Occipital lobe (tissue), 3 donors: ENCODE measurements at places on chromosomes 16 and 17.
A peak's percentile ranks its signal among the peaks of the same experiment; 100 is the strongest.

DNA sequence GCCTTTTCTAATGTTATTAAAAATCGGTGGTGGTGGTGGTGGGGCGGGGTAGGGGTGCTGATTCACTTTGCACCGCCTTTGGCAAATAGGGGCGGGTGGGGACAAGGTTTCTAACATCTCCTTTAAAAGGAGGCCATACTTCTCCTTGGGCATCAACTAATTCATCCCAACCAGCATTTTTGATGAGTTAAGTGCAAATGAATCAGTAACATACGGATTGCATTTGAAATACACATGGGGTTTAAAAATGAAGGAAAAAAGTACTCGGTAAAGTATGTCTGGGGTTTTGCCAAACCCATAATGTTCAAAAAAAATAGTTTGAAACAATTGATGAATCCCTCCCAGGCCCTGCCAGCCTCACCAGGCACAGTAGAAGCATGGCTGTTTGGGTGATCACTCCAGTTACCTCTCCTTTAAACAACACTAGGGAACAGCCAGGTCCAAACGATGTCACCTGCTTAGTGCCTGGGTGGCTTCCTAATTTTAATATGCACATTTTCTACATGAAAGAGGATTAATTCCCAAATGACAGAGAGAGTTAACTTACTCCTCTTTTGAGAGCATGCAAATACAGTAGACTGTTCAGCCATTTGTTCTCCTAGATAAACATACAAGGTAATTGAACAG is 107.2 kb downstream of the ANKFN1 start:
- DNase-seq: no peak

DNA sequence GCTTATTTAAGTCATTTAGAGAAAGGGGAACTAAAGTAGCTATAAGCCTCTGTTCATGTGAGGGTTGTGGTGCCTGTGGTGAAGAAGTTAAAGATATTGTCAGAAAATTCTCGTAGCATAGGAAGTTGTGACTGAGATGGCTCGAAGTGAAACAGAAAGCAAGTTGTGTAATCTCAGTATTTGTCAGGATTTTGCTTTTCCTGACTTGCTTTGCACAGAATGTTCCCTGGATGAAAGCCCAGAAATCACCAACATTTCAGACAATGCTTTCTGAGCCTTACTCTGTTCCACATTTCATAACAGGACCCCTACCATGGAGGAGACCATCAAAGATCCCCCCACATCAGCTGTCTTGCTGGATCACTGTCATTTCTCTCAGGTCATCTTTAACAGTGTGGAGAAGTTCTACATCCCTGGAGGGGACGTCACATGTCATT is 10.6 kb downstream of the CALCOCO2 start:
- peak; percentile 10 for DNase-seq

DNA sequence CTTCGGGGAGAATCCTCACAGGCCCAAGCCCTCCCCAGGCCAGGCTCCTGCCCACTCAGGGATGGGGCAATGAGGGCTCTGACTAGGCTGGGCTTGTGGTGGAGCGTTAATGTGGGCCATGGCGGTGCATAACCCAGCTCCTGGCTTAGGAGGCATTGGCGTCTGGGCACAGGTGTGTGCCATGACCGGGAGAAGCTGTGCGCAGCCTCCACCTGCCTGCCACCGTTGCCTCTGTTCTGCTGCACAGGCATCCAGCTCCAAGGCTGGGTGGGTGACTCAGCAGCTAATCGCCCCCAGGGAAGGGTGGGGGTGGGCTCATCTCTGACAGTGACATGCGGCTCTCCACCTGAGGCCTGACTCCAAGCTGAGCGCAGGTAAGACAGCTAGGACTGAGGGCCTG is 3.5 kb upstream of the ARHGAP27 start:
- no peak for DNase-seq

DNA sequence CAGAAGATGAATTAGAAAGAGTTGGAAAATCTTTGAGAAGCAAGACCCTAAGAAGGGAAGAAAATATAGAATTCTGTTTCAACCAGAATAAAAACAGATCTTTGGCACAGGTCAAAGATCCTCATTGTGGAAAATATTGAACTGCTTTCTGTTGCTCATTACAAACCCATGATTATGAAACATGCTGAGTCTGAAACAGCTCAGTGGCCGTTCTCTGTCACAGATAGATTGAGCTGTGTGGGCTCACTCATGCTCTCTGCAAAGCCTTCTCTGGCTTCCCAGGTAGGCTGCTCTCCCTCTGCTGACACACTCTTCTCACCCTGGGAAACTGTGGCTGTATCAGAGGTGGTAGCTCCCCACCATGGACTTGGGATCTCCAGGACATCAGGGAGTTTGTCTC is 3.4 kb upstream of the KRT38 start:
- no peak for DNase-seq

DNA sequence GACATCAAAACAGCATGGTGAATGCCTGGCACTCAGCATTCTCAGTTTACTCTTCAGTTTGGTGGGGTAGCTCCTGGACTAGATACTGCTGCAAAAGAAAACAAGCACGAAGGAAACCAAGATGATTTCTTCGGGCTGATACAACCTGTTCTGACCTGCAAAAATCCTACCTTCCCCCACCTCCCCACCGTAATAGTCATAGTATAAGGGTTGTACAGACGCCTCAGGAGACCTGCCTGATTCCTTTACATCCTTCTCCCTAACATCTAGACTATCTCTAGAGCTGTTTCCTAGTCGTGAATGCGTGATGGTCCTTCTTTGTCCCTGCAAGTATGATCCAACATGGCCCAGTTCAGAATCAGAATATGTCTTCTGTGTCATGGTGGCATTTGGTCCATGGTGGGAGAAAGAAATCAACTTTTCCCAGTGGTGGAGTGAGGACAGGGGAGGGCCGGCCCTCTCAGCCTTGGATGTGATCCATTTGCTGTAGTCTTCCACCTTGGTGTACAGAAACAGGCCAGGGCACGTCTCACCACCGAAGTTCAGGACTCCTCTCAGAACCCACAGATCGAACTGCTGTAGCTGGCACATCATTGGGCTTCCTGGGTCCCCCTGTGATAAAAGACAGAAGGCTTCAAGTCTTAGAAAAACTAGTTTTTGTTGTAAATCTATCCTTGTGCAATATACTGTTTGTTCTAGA is 14.5 kb downstream of the PRSS54 start:
- no peak for DNase-seq

GRCh38 chr17:76989519-76989918 is 121.3 kb downstream of the MGAT5B start:
- DNase-seq: no peak

- peak; percentile 36 for DNase-seq
Measured at GRCh38 chr17:8994319-8994718, 27.0 kb upstream of the NTN1 start.

- no peak for DNase-seq
Measured at GRCh38 chr16:78142788-78143187, 43.3 kb downstream of the WWOX start.

DNA sequence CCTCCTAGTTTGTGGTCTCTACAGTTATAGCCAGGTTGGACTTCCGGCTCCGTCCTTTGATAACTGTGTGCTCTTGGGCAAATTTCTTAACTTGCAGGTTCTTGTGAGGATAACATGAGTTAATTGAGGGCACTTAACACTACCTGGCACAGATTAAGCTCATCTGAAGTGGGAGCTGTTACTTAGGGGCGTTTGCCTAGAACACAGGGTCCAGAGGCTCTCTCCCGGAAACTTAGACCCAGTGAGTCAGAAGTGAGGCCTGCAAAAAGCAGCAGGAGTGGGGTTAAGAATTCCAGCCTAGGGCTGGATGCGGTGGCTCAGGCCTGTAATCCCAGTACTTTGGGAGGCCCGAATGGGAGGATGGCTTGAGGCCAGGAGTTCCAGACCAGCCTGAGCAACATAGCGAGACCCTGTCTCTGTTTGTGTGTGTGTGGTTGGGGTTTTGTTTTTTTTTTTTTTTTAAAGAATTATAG is 1.4 kb downstream of the MVP start:
- DNase-seq: no peak

GRCh38 chr16:70432356-70432722 is 6.6 kb downstream of the ST3GAL2 start:
- no peak for DNase-seq

DNA sequence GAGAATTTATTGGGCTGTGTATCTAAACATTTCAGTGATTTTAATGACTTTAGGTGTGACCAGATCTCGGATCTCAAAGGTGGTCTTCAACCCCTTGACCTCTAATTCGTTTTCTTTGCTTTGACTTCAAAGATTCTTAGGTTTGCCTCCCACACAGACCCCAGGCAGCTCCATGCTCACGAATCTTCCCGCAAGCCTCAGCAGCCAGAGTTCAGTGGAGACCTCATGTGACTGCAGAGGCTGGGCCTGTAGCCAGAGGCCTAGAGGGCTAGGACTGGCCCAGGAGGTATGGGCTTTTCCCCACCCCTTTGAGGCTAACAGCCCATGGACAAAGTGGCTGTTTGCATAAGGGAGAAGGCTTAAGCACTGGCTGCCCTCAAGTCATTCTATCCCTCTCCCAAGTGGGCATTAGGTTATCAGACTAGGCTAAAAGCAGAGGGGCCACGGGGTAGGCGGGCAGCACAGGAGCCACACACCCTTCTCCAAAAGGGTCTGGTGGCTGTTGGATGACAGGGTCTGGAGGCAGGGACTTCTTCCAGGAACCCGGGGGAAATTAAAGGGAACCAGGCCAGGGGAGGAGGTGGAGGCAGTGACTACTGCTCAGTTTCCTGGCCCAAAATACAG is 3.0 kb downstream of the HIRIP3 start:
- DNase-seq: no peak

DNA sequence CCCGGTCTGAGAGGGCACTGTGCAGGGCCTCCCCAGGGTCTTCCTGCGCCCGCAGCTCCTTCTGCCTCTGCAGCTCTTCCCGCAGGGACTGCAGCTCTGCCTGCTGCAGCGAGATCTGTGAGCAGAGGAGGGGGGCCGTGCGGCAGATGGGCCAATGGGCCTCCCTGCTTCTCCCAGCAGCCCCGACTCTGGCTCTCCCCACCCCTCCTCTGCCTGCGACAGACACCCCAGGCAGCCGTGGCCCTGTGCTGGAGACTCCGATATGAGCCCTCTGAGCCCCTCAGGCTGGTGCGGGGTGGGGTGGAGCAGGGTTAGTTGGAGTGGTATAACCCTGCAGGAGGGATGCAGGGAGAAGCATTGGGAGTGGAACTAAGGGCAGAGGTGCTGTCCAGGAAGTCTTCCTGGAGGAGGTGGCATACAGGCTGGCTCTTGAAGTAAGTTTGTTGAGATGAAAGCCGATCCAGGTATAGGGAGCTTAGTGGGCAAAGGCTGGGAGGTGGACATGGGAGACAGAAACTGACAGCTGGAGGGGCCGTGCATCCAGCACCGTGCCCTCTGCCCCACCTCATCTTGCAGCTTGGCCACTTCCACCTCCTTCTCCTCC is 5.0 kb downstream of the THOC6 start:
- no peak for DNase-seq

GRCh38 chr16:7363422-7364417 is 31.1 kb downstream of the RBFOX1 start:
- DNase-seq: no peak

DNA sequence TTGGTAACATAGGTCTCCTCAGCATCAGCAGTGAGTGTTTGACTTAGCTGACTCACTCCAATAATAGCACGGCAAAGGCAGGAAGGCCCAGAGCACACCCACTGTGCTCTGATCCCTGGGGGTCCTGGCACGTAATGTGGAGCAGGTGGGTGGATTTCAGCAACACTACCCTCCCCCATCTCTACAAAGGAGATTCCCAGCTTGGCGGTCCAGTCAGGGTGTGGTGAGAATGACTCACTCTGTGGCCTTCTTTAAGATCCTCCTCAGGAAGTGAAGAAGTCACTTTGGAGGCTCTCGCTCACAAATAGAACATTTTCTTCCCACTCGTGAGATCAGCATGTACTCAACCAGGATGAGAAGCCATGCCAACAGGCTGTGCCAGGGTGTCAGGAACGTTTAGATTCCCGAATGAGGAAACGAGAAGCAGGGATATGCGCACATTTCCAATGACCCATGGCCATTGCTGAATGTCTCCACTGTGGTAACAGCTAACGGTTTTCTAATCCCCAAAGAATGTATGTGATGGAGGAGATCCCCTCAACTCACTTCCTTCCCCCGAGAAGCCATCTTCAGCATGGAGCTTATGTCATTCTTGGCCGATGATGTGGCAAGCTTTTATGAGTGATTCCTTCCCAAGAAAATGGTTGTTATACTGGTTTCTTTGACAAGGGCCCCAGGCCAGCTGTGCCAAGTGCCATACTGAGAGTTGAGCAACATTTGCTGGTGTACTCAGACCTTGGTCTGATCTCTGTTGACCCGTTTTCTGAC is 365.2 kb downstream of the C16orf95 start:
- no peak for DNase-seq

DNA sequence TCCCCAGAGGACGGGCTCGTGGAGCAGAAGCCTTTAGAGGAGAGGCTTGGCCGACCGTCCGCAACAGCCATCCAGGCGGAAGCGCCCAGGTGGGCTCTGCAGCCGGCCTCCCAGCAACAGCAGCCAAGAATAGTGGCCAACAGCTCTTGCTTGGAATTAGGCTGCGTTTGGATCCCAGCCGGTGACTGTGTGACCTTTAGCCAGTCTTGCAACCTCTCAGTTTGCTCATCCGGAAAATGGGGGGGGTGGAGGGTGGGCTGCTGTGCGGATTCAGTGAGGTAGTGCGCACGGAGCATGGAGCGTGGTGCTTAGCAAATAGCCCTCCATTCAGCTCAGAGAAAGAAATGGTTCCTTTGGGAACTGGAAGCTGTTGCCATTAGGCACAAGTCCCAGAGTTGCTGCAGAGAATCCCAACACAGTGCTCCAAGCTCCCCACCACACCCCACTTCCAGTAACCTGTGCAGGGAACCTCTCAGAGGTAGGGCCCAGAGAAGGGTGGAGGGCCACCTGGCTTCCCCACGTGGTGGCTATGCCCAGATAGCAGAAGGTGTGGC is 46.7 kb downstream of the RTN4RL1 start:
- no peak for DNase-seq

DNA sequence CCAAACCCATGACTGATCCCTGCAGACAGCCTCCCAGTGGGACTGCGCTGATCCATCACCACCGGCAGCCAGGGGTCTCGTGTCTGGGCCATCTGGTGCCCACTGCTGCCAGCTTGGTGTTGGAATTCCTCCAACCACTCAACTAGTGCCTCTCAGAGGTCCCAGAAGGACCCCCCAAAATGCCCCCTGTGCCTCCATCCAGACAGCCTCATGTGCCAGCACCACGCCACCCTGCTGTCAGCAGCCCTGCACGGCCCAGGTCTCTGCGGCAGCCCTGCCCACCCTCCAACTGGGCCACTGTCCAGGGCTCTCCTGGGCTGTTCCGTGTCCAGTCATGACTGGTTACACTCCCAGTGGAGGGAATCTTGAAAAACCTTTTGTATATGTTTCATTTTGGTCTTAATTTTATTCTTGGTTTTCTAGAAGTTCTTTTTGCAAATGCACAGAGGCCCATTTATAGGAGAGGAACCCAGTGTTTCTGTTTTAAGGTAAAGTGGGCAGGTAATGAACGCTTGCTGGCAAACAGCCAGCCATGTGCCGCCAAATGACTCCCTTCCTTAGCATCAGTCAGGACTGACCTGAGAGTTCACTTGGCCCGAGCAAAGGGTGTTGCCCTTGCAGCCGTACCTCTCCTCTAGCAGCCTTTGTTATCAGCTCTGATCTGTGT is 34.6 kb downstream of the GRIN2C start:
- no peak for DNase-seq
